ENCODE measurements at places on chromosomes 16 and 17.

- DNase-seq: no peak
Observed at GRCh38 chr17:44147812-44148211, 6.1 kb downstream of the HROB start.

DNA sequence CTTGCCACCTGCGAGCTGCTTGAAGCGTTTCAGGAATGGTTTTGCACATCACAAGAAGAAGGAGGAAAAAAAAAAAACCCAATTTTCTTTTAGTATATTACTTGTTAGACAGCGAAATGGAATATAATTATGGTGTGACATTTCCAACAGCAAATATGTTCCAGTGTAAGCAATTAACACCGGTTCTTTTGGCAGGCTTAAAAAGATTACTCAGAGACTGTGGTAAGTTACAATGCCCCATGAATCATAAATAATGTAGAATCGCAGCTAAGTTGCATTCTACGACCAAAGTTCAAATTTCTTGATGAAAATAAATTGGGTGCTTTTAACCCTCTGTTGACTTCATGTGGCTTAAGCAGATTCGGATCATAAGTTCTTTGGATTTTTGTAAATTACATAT, 245.2 kb downstream of the XYLT1 start:
- no peak for DNase-seq

DNA sequence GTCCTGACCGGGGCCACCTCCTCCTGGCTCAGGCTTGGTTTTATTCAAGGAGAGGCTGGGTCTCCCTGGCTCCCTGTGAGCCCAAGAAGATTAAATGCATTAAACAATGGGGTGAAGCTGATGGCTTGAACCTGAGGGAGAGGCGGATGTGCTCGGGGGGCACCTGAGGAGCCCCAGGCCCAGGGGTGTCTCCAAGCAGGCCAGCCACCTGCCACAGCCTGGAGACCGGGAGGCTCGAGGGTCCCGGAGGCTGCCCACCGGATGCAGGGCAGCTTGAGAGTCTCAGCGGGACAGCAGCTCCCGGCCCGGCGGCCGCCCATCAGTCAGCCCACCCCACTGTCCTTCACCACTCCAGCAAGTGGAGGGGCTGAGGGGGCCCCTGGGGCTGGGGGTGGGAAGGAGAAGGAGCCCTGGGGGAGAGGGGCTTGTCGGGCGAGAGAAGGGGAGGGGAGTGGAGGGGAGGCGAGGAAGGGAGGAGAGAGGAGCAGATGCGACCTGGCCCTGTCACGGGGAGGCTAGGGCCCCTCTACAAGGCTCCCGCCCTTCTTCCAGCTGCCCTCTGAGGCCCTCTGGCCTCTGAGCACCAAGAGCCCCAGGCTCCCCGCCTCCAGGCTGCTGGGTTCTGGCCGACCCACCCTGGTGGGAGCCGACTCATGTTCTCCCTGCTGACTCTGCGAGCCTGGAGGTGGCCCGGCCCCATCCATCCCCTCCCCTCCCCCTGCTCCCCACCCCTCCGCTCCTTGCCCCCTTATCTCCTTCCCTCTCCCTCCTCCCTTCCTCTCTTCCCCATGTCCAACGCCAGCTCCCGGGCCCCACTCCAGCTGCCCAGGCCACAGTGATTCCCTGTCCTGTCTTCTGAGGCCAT, 13.2 kb downstream of the CD7 start:
- no peak for DNase-seq

DNA sequence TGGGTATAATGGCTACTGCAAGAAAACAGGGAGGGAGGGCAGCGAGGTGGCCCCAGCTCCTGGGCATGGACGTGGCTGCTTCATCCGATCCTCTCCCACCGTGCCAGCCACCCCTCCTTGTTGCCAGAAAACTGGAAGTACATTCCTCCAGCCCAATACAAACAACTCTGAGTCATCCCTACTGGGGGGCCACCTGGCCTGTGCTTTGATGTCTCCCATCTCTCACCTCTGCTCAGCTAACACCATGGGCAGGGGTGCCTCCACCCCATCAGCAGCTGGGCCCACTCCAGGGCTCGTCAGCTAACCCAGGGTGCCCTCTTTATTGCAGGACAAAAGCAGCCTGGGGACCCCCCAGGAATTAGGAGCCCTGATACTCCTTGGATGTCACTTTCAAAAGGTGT, 2.0 kb downstream of the RHBDF2 start:
- no peak for DNase-seq

GRCh38 chr17:74779501-74779900, 3.4 kb upstream of the NAT9 start:
- DNase-seq: no peak

DNA sequence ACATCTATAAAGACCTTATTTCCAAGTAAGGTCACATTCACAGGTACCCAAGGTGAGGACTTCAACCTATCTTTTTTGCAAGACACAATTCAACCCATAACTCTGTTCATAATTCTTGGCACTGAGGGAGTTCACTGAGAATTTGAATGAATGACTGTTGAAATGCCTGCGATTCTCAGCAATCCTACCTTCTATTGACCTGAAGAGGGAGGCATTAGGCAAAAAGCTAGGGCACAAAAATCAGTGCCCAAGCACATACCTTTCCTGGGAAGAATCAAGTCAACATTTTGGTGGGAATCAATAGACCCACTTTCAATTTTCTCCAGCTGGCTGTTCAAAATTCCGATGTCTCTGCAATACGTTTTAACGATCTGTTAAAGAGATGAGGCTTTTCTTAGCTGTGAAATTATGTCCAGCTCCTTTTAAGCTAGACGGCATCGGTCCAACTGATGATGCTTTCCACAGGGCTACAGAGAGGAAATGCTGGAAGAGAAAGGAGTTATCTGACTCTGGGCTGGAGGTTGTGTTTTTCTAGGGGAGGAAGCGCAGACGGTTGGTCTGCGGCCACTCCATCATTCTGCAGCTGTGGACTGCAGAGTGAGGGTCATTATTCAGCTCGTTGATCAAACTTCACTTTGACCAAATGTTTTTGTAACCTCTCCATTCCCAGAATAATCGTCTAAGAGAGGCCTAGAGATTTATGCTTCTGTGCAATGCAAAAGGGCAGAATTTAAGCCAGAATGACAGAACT, 25.2 kb downstream of the BCO1 start:
- no peak for DNase-seq

DNA sequence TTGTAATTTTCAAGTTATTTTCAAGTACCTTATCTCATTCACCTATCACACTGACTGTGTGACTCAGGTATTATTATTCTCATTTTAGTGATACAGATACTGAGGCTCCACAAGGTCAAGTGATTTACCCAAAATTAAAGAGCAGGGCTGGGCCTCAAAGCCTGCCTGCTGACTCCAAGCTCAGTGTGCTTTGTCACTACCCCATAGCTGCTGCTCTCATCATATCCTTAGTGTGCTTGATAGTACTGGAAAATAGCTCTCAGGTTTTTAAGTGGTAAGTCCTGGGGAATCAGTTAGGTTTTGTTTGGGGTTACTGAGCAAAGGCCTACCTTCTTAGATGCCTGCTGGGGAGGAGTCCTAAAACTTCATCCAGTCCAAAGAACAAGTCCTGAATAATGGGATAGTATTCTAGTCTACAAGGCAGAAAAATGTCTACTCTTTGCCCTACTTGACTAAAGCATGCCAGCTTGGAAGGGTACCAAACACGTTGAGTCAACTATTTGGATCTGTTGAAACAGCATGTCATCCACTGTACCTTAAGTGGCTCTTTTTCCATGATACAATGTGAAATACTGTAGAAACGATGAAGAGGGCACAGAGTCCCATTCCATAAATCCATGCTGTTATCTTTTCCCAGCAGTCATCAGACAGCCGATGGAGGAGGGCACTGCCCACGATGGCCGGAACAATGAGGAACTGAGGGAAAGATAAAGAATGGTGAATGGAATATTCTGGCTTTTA, 10.7 kb downstream of the MMD start:
- DNase-seq: no peak

All from activated CD8-positive, alpha-beta memory T cell treated with anti-CD3 and anti-CD28 coated beads for 48 hours (primary cell).